Naive thymus-derived CD4-positive, alpha-beta T cell (primary cell): ENCODE measurements at places on chromosomes 5 and 9.

DNA sequence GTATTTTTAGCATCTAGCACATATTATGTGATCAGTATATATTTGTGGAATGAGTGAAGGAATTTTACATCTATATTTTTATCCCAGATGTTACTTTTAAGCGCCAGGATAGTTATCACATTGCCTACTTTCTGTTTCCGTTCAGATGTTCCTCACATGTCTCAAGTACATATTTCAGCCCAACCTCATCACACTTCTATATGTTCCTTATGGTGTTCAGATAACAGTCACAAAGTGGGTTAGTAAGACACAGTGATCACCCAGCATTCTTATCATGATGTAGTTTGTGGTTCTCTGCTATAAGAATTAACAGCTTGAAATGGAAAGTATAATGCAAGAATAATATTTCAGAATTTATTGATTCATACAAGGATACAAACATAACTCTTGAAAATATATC lies 170.0 kb upstream of the RASA1 start:
- DNase-seq = no peak

DNA sequence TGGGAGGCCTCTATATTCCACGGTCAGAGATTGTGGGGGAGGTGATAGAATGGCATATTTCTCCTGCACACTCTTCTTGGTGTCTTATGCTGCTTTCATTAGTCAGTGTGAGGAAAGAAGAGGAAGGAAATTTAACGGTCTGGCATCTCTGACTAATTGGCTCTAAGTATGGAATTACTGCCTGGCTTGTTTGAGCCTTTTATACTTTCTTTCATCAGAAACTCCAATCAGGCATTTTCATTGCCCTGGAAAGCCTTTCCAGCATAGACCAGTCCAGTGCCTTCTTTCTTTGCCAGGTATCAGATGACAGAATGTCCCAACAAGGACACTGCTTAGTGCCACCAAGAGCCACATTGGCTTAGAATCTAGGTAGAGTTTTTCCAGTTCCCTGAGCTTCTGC lies 30.2 kb downstream of the CYSTM1 start:
- no peak for DNase-seq

- no peak for DNase-seq
Measured at GRCh38 chr9:112241491-112241890, 66.4 kb upstream of the SUSD1 start.

- DNase-seq = no peak
Measured at GRCh38 chr5:56102889-56103288, 108.1 kb upstream of the IL6ST start.

DNA sequence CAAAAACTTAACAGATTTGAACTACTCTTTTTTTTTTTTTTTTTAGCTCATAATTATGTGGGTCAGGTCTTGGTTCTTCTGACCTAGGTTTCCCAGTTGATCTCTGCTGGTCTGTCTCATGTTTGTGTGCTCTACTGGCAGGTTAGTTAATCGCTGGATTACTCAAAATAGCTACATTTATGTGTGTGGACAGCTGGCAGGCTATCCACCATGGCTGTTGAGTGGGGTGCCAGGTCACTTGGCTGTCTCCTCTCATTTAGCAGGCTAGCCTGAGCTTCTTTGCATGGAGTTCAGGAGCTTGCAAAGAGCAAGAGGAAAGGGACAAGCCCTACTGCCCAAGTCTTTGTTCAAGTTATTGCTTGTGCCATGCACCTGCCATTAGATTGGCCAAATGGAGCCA lies 9.3 kb downstream of the ADCY2 start:
- no peak for DNase-seq

GRCh38 chr5:100872408-100873190 lies 30.5 kb downstream of the ST8SIA4 start:
- DNase-seq = no peak

GRCh38 chr5:98641671-98642070 lies 131.8 kb upstream of the RGMB start:
- no peak for DNase-seq

DNA sequence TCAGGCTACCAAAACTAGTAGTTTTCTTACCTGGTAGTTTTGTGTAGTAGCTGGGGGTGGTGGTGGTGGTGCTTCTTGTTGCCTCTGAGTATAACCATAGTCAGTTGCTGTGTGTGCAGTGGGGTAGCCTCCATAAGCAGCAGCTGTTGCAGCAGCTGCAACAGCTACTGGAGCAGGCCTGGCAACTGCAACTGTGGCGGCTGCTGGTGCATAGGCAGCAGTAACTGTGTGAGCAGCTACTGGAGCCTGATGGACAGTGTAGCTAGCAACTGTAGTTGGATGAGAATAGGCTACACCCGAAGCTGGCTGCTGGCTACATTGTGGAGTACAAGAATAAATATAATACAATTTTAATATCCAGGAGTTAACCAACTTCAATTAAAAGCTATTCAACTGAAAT lies 24.7 kb downstream of the ZFR start:
- no peak for DNase-seq

- DNase-seq = no peak
Measured at GRCh38 chr9:69744688-69745380, 15.0 kb downstream of the PTAR1 start.

GRCh38 chr5:135329913-135330797 lies 68.9 kb downstream of the MACROH2A1 start:
- DNase-seq = no peak

- no peak for DNase-seq
Measured at GRCh38 chr5:133687212-133688061, 75.1 kb upstream of the FSTL4 start.

GRCh38 chr9:36006549-36007315 lies 30.0 kb upstream of the RECK start:
- no peak for DNase-seq

DNA sequence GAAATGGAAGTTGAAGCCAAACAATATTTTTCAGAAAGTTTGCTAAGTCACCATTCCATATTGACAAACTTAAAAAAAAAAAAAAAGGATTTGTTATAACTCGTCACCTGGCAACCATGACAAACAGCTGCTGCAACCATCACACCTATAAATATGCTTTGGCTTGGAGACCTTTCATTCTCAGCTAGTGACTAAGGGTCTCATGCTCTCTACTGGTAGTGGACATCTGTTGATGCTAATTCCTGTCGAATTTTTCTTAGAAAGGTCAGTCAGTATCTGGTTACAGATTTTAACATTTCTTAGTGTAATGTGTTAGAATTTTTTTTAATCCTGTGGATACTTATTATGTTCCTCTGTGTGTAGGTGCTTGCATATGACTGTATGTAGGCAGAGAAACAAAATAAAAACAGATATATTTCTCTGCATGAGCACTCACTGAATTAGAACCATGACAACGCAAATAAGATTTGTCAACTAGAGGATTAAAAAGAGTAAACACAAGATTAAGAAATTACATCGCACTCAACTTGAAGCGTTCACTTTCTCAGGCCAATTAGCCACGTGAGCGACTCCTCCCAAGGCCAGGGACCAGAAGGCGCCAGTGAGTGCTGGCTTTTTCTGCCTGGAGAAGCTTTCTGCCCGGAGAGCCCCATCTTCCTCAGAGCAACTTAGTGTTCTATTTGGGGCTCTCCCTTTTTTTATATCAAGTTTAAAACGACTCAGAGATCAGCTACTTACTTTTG lies 27.0 kb upstream of the ZNF622 start:
- DNase-seq = no peak

- DNase-seq = no peak
Measured at GRCh38 chr9:96317335-96317980, 15.5 kb upstream of the HSD17B3 start.

DNA sequence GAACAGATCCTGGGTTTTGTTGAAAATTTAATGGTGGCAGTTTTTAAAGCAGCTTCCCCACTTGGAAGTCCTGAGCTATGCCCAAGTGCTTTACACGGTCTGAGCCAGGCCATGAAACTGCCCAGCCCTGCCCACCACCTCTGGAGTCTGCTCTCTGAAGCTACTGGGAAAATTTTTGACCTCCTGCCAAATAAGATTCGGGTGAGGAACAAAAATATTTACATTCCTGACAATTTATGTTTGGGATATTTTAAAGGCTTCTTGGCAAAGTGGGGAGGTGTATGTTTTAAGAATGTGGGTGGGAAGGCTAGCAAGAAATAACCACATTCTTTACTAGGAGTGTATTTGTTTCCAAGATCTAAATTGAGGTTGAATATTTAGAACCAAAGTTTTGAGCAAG lies 50.0 kb downstream of the HACD4 start:
- no peak for DNase-seq

GRCh38 chr9:137079401-137079787 lies 2.1 kb downstream of the UAP1L1 start:
- no peak for DNase-seq

DNA sequence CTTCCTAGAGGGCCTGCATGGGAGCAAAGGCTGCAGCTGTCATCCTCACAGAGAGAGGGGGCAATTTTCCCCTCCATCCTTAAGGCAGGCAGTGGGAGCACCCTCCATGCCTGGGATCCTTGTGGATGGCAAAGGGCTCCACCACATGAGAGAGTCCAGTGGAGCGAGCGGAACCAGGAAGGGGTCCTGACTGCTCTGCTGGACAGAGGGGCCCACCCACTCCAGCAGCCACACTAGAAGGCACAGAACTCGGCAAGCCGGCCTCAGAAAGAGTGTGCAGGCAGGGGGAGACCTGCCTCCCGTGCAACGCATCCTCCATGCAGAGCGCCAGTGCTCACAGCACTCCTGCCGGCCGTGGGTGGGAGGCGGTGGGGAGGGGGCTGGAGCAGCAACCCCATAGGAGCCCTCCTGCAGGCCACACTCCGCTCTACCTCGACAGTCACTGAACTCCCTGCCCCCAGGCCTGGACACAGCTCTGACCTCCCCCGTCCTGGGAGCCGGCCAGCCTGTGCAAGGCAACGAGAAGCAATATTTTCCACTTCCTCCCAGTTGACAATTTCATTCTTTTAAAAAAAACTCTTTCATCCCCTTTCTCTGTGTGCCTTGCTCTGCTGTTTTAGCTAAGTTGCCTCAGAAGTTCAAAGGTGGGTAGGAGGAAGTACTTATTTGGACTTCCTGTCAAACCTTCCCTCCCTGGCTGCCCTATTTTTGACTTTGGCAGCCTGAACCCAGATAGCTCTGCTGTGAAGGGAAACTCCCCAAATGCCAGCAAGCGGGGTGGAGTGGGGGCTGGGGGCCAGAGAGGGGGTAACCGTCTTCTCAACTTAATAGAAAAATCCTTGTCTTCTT lies 5.3 kb upstream of the LCP2 start:
- peak; percentile 92 for DNase-seq

- no peak for DNase-seq
Measured at GRCh38 chr9:120937127-120937526, 10.5 kb upstream of the TRAF1 start.

DNA sequence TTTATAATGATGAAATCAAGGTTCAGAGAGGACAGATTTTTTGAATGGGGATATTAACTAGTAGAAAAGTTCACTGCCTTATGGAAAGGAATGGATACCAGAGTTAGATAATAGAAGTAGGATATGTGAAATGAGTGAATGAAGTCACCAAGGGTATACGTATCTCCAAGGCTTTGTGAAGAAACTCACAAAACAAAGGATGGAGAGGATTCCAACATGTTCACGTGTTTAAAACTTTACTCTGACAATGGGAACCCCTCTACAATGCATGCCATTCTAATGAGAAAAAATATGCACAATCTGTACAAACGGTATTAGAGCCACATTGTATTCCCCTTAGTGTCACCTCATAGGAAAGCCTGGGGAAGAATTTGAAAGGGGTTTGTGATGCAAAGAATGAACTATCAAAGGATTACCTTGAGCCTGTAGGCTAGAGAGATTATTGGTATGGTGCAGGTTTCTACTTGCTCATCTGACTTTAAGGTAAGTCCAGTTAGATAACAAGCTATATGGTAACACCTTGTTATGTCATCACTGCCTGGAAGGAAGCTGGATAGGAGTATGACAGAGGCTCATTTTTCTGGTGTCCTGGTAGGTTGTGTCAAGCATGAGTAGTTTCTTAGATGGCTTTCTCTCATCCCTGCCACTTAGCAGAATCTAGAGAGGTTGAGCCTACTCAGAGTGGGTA lies 250.3 kb upstream of the SEMA6A start:
- DNase-seq = no peak

DNA sequence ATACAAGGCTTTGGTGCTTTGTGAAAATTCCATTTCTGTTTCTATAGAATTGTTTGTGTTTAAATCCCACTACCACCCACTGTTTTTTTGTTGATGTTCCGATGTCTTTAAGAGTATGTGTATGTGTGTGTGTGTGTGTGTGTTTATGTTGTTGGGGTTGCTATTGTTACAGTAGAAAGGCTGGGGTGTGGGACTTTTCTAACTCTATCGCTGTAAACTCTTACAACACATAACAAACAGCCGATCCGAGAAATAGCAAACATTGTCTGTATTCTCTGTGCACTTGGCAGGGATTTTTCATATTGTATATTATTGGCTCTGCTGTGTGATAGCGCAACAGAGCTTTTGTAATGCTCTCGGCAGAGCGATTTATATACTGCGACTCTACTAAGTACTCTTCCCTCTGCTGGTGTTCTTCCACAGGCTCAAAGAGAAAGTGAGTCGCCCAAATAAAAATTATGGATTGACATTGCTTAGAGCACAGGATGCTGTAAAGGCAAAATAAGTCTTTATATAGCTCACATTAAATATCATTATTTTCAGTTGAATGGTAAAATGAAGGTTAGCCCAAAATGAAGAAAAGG lies 492.2 kb upstream of the ARRDC3 start:
- no peak for DNase-seq

DNA sequence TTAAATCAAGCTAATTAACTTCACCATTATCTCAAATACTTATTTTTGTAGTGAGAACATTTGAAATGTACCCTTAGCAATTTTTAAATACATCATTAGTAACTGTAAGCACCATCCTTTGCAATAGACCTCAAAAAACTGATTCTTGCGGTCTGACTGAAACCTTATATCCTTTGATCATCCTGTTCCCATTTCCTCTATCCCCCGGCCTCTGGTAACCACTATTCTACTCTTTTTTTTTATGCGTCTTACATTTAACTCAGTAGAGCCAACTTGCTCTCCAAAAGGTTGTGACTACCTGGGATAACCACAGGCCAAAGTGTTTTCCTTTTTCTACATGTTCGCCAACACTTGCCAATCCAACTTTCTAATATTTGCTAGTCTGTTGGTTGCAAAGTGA lies 106.1 kb downstream of the IRX1 start:
- DNase-seq = no peak

DNA sequence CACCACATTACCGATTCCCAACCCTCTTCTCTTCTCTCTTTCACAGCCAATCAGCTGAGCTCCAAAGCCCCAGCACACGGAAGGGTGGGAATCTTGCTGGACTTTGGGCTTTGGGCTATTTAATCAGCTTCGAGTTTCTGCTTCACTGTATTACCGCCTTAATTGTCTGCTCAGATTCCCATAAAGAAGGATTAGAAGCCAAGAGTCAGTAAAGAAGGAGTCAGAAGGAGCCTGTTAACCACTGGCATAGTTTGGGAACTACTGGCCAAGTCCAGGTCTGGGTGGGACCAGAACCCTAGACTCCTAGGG lies 4.4 kb downstream of the SPRY4 start:
- DNase-seq = no peak
